HL-60 (cell line): ENCODE measurements at places on chromosomes 13 and 19.

DNA sequence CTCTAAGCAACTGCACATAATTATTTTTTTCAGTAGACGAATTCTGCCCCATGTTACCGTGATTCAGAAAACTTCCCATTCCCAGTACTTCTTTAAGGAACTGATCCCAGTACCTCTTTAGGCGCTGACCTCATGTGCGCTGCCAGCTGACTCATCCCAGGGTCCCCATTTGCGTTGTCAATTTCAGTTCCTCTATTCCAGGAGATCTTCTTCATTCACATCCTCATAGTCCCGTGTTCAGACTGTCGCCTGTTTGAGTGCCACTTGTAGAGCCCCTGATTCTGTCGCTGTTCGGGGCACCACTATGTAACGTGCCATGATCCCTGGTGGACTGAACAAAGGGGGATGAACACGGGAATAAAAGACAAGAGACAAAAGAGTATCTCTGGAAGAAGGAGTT, 16.4 kb downstream of the FPR3 start:
- no peak for DNase-seq

DNA sequence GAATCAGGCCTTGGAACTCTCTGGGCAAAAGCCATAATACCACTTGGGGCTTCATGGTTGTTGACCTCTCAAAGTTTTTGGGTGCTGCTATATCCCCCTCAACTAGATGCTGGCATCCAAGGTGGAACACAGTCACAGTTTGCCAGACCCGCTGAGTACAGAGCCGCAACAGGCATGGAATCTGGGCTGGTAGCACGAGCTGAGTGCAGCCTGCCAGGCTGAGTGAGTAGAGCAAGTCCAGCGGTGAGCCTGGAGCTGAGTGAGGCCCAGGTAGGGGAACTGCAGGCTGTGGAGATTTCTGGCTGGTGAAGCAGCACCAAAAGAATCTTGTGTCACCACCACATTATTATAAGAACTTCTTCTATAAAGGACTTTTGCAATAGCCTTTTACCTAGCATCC, 192.6 kb downstream of the PCDH17 start:
- no peak for DNase-seq

DNA sequence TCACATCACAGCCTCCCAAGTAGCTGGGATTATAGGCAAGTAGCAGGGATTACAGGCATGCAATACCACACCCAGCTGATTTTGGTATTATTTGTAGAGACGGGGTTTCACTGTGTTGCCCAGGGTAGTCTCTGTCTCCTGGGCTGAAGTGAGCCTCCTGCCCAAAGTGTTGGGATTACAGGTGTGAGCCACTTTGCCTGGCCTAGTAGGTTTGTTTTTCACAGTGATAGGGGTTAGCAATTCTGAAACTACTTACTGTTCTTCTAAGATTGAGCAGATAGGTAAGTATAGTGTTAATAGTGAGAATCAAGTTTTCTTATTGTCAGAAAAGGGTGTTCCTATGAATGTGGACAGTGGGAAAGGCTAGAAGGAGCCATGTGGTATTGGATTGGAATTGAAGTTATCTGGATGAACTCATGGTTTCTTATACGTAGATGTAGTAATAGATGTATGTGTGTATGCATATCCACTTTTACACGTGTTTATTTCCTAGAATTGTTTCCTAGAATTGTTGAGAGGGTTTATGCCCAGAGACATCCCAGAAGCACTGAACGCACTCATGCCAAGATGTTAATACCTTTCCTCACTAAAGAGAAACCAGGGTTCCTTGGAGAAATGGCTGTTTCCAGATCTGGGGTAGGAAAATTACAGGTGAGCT, 49.1 kb downstream of the SAE1 start:
- DNase-seq, result no peak

DNA sequence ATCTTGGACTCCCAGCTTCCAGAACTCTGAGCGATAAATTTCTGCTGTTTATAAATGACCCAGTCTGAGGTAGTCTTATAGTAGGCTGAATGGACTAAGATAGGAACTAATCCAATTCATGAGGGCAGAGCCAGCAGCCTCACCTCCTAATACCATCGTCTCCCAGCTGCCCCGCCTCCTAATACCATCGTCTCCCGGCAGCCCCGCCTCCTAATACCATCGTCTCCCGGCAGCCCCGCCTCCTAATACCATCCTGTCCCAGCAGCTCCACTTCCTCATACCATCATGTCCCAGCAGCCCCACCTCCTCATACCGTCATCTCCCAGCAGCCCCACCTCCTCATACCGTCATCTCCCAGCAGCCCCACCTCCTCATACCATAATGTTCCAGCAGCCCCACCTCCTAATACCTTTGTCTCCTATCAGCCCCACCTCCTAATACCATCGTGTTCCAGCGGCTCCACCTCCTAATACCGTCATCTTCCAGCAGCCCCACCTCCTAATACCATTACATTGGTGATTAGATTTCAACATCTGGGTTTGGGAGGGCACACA, 2.4 kb upstream of the ARGLU1 start:
- DNase-seq, result no peak

- DNase-seq, result no peak
Observed at GRCh38 chr19:1164684-1165531, 9.2 kb downstream of the SBNO2 start.

GRCh38 chr19:34314437-34315313, 50.3 kb upstream of the GPI start:
- DNase-seq, result no peak

DNA sequence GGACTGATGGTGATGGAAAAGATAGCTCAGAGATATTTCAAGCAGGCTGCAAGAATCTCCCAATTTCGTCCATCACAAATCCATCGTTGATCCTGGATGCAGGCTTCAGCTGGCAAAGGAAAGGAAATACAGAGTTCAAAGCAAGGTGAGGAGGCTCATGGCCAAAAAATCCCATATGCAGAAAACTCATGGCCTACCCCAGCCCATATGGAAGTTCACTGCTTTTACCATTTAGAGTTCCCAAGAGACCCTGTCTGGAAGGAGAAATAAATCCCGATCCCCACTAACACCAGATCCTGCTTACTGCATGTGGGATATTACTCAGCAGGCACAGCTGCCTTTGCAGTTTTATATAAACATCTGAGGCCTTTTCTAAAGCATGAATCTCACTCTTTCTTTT, 412.9 kb upstream of the SPRY2 start:
- no peak for DNase-seq

DNA sequence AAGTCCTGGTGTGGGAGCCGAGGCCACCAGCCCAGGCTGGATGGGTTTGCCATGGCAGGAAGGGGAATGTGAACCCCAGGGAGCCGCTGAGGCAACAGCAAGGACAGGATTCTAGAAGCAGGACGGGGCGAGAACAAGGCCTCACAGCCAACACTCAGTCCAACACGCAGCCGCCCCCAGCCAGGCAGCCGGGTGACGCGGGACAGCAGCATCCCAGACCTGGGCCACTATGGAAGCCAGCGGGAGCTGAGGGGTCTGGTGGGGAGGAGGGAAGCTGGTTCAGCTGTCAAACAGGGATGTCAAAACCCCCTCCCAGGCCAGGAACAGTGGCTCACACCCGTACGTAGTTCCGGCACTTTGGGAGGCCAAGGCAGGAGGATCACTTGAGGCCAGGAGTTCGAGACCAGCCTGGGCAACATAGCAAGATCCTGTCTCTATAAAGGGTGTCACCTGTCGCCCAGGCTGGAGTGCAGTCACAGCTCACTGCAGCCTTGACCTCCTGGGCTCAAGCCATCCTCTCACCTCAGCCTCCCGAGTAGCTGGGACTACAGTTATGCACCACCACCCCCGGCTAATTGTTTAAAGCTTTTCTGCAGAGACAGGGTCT, 6.8 kb downstream of the MEX3D start:
- DNase-seq, result no peak

DNA sequence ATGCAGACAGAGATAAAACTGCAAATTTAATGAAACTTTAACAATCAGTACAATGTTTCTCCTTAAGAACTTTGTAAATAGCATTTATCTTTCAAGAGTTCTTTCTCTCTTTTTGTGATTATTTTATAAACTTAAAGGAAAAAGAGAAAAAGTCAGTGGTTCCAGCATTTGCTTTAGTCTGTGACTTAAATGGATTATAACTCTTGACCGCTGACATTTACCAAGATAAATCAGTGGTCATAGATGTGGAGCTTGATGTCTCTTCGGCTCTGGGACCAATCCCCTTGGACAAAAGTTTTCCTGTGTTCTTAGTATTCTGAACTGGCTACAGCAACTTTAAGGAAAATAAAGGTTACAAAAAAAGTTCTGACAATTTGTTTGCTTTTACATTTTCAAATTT, 162.6 kb downstream of the TM9SF2 start:
- no peak for DNase-seq

- DNase-seq, result no peak
Observed at GRCh38 chr19:13937479-13938300, 527 bp downstream of the PODNL1 start.

- peak; percentile 51 for DNase-seq
Observed at GRCh38 chr19:10927730-10928562, 493 bp downstream of the YIPF2 start.

DNA sequence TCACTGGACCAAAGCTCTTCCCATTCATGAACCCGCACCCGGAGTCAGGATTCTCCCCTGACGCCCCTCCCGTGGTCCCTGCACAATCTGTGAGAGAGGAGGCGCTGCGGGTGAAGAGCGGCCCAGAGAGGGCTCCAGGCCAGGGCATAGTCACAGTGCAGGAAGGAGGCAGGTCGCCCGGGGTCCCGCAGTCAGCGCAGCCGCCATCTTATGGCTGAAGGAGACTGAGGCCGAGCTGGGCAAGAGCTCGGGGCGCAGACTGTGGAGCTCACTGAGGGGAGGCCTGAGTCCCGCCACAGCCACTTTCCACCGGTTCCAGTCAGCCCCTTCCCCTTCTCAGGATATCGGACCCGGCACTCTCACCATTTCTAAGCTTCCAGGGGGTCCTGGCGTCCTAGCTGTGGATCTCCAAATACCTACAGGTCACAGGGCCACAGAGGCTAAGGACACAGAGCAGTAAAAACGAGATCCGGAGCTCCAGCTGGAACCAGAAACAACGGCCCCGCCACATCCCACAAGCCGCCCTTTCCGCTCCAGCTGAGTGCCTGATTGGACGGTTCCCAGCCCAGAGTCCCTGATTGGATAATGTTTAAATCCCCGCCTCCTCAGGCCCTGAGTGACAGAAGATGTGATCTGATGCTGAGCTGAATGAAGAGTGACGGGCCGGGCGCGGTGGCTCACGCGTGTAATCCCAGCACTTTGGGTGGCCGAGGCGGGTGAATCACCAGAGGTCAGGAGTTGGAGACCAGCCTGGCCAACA, at the start of gene ZNF99:
Gene ZNF99, minus strand, starts transcription at position 501 of the 760 bp plus-strand sequence. Its CDS starts 135 bp downstream, at position 366.
- no peak for DNase-seq

DNA sequence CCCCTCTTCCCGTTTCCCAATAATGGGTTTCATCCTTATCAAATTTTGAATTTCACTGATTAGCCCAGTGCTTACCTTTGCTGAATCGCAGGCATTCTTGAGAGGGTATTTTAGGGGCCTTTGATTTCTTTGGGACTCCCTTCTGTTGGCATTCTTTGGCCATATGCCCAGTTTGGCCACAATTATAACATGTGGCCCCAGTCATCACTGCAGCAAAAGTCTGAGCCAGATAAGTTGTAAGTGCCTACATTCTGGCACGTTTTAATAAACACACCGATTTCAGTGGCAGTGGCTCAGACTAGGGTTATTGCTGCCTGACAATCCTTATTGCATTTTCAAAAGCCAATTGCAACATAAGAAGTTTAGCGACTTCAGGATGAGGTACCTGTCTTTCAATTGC, 41.4 kb downstream of the ZNF726 start:
- DNase-seq, result no peak

DNA sequence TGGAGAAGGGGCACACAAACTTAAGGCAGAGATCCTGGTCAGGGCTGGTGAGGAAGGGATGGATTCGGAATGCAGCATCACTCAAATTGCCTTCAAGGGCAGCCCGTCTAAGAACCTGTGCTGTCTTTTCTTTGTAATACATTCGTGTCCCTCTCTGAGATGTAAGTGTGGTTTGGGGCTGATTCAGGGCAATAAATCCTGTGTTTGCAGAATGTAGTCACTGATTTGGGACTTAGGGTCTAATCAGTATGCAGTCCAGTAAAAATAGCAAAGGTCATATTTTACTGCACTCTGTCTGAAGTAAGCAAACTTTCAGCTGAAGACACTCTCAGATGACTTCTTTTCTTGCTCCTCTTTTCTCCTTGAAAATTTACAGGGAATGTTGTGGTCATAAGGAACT, 93.8 kb upstream of the C1QTNF9B start:
- DNase-seq, result no peak
